ENCODE measurements at places on chromosomes 11 and 22.

DNA sequence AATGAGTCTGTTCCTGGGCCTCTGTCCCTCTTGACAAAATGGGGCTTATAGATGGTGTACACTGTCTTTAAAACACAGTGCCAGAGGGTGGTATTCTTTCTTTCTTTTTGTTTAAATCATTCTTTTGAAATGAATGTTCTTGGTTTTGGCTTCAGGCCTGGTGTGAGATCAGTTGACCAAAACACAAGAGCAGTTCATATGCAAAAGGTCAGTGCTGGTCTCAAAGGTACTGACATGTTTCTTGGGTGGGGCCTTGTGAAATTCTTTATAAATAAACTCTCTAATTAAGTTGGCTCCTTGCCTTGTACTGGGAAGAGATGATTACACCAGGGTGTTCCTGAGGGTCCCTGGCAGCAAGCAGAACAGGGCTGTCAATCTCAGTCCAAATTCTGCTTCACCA, 110.0 kb downstream of the FBXO7 start:
- no peak for DNase-seq

DNA sequence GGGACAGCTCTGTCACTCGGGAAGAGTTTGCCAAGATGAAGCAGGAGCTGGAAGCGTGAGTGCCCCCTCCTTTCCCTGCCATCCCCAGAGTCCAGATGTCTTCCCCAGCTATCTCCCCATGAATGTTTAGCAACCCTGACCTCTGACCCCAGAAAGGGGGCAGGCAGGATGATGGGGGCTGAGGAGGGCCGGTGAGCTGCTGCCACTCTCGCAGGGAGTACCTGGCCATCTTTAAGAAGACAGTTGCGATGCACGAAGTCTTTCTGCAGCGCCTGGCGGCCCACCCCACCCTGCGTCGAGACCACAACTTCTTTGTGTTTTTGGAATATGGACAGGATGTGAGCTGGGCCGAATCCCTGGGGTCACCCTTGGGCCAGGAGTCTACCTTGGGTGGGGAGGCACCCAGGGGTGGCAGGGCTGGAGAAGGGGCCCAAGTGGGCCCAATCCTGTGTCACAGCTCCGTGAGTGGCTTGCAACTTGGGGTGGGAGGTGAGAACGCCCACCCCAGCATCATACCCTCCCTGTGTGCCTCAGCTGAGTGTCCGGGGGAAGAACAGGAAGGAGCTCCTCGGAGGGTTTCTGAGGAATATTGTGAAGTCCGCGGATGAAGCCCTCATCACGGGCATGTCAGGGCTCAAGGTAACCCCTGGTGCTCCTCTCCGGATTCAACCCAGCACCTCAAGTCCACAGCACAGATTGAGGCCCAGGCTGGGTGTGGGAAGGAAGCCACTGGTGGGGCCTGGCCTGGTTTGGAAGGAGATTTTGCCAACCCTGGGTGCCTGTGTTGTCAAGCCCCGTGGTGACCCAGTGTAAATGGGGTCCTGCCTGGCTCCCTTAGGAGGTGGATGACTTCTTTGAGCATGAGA, 7.5 kb downstream of the CFL1 start:
- DNase-seq = peak; percentile 30

DNA sequence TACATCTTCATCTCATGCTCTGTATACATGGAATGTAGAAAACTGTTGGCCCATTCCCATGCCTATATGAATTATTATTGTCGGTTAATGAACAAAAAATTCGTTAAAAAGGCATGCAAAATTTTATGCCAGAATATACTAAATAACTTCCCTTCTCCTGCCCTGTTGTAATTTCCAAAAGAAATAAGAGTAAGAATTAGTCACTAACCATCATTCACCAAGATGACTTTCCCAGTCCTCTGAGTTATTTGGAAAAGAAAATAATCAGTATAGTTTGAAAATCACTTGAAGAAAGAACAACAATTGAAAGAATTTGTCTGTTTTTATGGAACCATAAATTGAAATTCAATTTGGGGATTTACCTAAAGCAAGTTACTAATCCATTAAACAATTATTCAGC, 1149.1 kb upstream of the RAG2 start:
- no peak for DNase-seq

GRCh38 chr11:27237643-27238042, 125.4 kb downstream of the CCDC34 start:
- no peak for DNase-seq

GRCh38 chr11:85182441-85183387, 444.4 kb downstream of the DLG2 start:
- peak; percentile 11 for DNase-seq

- DNase-seq = peak; percentile 11
Observed at GRCh38 chr11:17393472-17393871, 5.0 kb upstream of the KCNJ11 start.

- no peak for DNase-seq
Observed at GRCh38 chr22:43272869-43273318, 70.3 kb downstream of the SCUBE1 start.

- no peak for DNase-seq
Observed at GRCh38 chr11:44698252-44698912, 28.4 kb upstream of the TSPAN18 start.

GRCh38 chr11:43122546-43122945, 189.2 kb upstream of the API5 start:
- no peak for DNase-seq

- no peak for DNase-seq
Observed at GRCh38 chr11:17894929-17895658, 117.8 kb downstream of the SERGEF start.

DNA sequence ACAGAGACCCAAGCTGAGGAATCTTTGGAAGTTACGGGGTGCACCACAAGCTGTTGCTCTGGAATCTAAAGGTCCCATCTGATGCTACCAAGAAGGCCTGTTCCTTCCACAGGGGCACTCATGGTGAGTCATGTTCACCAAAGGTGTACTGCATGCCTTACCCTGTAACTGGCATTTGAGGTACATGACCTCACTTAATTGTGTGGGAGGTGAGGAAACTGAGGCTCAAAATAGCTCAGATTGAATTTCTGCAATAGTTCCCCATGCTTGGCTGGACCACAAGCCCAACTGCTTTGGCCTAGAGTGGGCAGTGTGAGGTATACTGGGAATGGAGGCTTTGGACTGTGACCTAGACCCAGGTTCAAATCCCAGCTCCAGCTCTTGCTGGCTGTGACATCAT, 8.2 kb downstream of the MTFP1 start:
- no peak for DNase-seq

DNA sequence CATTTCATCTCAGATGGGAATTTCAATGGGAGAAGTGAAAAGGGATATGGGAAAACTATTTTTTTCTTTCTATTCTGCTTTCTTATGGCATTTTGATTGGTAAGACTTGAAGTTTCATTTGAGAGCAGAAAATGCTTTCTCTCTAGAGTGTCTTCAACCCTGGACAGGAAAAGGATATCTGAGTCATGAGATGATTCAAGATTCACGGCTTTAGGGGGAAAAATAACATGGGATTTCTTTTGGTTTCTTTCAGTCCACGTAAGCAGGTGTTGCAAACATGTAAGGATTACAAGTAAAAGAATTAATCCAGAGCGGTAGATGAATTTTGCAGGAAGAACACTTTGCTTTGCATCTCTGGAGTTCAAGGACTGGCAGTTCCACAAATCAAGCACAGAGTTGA, 1001.0 kb upstream of the TENM4 start:
- no peak for DNase-seq

DNA sequence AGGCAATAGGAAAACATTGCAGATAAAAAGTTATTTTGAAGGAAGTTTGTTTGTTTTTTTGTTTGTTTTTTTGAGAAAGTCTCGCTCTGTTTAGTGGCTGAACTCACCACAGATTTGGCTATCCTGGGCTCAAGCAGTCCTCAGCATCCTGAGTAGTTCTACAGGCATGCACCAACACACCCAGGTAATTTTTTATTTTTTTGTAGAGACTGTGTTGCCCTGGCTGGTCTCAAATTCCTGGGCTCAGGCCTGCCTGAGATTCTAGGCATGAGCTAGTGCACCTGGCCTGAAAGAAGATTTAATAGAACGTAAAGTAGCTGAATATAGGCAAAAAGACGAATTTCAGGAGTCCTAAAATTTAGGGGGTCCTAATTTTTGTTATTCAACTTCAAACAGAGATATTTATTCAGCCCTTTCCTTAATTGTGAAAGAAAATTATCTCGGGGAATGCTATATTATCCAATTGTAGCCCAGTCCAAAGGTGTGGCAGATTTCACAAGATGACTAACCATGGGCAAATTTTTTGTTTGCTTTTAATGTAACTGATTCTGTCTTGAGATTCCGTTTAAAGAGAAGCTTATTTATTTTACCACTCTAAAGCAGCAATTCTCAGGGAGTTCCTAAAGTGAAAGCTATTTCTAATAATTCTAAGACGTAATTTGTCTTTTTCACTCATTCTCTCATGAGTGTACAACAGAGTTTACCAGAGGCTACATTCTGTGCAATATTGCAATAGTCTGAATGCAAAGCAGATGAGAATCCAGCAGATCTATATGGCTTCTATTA, 940 bp downstream of the IL18 start:
- no peak for DNase-seq

DNA sequence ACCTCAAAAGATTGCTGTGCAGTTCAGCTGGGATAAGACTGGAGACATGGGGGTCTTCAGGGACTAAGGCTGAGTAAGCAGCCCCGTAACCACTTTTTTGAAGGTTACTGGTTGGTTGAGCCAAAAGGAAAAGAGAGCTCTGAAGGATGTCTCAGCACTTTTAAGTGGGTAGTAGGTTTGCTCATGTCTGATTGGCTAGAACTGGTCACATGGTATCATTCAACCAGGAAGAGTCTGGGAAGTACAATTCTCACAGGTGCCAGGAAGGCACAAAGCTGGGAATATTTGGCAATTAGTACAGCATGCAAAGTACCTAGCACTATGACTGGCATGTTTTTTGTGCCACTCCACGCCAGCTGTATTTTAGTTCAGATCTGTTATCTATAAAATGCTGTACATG, 58.1 kb downstream of the SNX19 start:
- DNase-seq = no peak

- DNase-seq = peak; percentile 23
Observed at GRCh38 chr22:44438481-44439131, 59.4 kb downstream of the RTL6 start.

GRCh38 chr22:33477120-33478111, 419.2 kb upstream of the SYN3 start:
- no peak for DNase-seq

- no peak for DNase-seq
Observed at GRCh38 chr22:29291215-29291614, 15.2 kb upstream of the GAS2L1 start.

DNA sequence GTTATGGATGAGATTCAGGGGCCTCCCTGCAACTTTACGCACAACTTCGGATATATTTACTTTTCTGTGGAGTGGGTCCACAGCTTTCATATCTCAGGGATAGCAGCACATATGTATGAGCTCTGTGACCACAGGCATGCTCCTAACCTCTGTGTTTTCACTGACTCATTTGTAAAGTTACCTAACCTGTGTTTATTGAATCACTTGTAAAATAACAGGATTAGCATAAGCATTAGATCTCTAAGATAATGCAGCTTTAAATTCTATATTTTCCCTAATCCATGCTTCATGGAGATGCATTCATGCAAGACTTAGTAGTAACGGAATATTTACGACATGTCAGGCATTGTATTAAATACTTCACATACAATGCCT, 47.9 kb upstream of the DDI1 start:
- DNase-seq = no peak

DNA sequence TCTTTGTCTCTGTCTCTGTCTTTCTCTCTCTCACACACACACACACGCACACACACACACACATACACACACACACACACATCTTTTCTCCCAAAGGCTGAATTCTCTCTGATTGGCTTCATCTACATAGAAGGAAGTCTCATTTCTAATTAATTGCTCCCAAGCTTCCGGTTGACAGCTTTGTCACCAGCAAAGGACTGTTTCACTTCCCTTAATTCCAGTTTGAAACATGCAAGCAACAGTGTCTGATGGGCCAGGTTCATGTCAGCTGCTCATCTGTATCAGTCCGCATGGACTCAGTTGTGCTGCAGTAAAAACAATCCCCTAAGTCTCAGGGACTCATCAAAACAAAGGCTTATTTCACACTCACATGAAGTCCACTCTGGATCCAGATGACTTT, 16.2 kb upstream of the PVALB start:
- DNase-seq = no peak

GRCh38 chr11:32479291-32479690, 44.0 kb upstream of the WT1 start:
- no peak for DNase-seq

DNA sequence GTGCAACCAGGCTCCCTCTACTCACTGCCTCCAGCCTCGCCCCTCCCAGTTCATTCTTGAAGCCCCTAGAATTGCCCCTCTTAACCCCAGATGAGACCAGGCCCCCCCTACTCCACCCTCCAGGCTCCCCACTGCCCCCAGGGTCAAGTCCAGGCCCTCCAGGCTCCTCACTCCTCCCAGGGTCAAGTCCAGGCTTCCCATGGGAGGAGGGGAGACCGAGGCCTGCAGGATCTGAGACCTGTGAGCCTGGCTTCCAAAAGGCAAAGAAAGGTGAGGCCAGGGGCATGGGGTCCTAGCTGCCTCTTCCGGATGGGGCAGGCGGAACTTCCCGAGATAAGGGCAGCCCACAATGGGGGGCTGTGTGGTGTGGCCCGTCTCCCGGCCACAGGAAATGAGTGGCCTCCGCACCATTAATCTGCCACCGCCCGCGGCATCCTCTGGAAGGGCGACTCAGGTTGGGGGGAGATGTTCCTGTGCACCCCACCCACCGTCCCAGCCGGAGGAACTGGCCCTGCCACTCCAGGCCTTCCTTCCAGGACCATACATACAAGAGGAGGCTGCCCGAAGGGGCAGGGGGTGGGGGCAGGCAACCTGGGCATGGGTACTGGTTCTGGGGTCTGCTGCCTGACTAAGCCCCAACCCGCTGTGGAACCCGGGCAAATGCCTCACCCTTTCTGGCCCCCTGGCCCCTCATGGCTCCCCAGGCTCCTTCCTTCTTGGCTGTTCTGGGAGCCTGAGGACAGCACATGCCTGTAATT, 35.1 kb upstream of the WNT11 start:
- DNase-seq = no peak

DNA sequence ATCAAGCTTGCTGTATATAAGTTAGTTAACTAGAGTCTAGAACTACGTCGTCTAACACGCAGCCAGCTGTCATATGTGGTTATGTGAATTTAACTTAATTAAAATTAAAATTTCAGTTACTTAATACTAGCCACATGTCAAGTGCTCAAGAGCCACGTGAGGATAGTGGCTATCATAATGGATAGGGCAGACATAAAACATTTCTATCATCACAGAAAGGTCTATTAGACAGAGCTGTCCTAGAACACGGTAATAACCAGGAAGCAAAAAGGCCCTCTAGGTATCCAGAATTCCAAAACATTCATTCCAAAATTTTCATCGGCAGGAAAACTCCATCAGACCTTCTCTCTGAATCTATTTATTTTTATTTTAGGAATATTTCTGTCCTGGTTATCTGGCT, 123.9 kb downstream of the RBFOX2 start:
- DNase-seq = no peak
